ENCODE measurements at places on chromosomes 7 and 10. TPM values are rescaled to one million over a fixed set of nuclear protein-coding genes. Genes with fewer than 3 reads are reported as not detected.

GRCh38 chr10:104316321-104317099 lies 21.8 kb downstream of the ITPRIP start:
- DNase-seq: no peak

DNA sequence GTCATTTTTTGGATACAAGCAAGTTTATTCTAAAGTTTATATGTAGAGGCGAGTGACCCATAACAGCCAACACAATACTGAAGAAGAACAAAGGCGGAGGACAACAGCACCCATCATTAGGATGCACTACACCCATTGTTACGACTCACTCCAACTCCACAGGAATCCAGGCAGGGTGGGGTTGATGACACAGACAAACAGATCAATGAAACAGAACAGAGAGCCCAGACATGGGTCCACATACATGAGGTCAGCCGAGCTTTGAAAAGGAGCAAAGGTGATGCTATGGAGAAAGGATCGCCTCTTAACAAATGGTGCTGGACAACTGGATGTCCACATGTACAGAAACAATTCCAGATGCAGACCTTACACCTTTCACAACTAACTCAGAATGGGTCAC lies 426.4 kb downstream of the PTPRN2 start:
- DNase-seq: no peak

- DNase-seq: peak; percentile 36
Measured at GRCh38 chr10:122446668-122447423, 7.6 kb upstream of the ARMS2 start.

DNA sequence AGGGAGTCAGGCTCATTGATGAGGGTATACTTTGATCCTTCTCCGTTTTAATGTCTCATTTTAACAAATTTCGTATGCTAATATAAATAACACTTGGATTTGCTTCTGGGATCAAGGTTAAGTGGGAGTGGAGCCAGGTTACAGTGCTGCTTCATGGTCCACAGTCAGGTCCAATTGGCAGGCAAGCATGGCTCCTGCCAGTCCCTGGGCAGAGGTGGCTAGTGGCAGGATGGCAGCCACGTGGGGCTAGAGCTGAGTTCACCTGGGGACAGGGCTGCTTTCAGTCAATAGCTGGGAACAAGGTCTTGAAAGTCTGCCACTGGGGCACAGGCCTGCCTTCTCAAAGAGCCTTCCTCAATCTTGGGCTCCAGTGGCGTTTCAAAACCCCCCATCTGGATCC lies 16.0 kb upstream of the VWA2 start:
- no peak for DNase-seq

DNA sequence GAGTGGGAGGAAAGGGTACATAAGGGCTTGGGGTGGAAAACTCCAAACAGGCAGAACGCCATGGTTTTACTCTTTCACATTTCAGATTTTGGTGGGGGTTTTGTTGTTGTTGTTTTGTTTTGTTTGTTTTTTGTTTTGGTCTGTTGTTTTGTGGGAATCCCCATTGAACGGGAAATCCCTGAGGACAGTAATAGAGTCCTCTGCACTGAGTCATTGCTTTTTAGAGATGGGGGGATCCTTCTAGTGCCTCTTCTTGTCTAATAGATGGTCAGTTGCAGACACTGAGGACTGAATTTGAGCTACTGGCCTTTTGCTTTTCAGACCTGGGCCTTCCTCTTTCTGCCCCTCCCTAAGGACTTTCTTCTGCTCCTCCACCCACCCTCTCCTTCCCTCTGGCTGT lies 20.0 kb downstream of the TRPV5 start:
- no peak for DNase-seq

DNA sequence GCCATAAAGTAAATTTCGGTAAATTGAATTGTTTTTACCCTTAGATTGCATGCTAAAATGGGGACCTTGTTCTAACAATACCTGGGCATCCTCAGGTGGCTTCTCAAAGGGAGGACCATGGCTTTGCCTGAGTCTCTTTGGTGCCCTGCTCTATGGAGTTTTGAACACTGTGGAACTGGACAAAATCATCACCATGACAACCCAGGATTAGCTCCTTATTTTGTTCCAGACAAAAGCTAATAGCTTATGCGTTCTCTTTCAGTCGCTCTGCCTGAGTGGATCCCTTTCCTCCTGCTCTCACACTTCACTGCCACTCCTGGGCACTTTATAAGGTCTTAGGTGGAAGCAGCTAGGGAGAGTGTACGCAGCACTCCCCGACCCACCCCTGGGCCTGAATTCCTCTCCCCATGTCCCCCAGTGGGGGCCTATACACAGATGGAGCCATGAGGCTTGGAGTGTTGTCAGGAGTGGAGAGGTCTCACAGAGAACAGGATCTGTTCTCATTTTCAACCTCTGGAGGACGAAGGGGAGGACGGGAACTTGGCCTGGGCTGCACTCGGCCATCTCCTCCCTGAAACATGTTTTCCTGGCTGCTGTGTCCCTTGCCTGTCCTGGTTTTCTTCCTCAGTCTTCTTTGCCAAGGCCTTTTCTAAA lies 19.0 kb downstream of the ADCYAP1R1 start:
- DNase-seq: no peak

DNA sequence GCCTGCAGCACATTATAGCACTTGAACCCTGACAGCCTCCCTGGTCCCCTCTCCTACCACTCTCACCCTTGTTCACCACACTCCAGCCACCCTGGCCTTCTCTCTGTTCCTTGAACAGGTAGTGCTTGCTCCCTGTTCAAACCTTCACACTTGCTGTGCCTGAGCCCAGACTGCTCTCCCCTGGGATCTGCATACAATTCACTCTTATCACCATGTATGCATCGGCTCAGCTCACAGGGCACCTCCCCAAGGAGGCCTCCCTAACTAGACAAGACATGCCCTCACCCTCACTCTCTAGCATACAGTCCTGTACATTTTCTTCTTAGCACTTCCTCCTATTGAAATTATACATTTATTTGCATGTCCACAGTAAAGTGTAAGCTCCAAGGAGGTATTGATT lies 59.3 kb downstream of the FAM13C start:
- no peak for DNase-seq

GRCh38 chr10:63744060-63744941 lies 223.1 kb downstream of the REEP3 start:
- no peak for DNase-seq

- DNase-seq: no peak
Measured at GRCh38 chr10:49292565-49293207, 6.3 kb upstream of the C10orf71 start.

DNA sequence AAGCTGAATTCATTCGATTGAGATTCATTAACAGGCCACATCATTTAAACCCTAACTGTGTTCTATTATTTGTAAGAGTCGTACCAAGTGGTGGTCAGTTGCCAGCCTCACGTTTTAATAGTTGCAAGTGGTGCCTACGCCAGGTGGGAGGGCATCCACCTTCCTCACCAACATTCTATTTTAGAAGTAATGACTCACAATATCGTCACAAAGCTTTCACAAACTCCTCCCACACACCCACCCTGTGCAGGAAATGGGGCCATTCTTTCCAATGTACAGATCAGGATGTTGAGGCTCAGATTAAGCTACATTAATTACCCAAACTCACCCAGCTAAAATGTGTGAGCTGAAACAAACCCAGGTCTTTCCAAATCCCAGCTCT lies 77.3 kb upstream of the SAMD8 start:
- DNase-seq: no peak

DNA sequence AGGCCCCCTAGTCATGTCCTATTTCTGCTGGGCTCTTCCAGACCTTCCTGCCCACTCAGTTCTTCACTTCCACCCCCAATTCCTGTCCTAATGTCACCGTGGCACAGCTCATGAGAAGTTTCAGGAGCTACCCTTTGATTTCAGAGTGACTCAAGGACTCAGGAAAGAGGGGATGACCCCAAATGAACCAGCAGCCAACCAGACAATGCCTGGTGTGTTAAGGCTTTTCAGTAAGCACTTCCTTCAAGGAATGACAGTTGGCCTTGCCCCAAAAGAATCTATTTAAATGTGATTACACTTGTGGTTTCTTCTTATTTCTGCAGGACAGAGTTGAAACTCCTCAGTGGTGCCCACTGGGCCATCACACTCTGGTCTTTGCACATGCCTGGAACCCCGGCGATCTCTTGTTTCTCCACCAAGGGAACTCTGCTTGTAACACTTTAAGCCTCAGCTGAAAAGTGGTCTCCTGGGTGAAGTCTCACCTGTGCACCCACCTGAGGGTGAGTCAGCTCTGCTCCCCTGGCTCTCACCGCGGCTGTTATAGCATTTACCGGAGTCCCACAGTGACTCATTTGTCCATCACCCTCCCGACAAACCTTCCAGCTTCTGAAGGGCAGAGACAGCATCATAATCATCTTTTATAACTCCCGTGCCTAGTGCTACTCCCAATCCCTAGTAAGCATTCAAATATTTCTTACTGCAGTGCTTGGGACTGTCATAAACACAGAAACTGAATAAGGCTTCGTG lies 123.0 kb upstream of the SVIL start:
- no peak for DNase-seq

GRCh38 chr7:41002741-41003610 lies 699.9 kb downstream of the INHBA start:
- DNase-seq: peak; percentile 78

GRCh38 chr10:91409069-91409868 lies 875 bp upstream of the HECTD2 start:
- DNase-seq: peak; percentile 97

DNA sequence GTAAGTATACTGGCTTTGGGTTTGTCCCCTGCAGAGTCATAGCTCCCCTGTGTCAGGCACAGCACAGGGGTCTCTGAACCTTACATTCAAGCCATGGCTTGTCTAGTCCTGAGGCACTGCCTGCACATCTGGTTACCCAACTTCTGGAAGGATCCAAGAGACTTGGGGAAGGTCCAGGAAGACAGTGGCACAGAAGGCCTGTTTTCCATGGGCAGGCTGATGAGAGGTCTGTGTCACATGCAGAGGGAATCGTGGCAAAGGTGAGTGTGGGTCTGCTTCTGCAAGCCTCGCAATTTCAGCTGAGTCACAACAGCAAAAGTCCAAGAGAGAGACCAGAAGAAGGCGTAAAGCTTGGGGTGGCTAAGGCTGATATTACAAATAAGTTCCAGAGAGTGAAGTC lies 28.4 kb upstream of the BMPR1A start:
- no peak for DNase-seq

GRCh38 chr10:96507044-96507443 lies 6.7 kb downstream of the TLL2 start:
- no peak for DNase-seq

GRCh38 chr10:48224979-48225560 lies 49.4 kb downstream of the FRMPD2 start:
- DNase-seq: peak; percentile 12

DNA sequence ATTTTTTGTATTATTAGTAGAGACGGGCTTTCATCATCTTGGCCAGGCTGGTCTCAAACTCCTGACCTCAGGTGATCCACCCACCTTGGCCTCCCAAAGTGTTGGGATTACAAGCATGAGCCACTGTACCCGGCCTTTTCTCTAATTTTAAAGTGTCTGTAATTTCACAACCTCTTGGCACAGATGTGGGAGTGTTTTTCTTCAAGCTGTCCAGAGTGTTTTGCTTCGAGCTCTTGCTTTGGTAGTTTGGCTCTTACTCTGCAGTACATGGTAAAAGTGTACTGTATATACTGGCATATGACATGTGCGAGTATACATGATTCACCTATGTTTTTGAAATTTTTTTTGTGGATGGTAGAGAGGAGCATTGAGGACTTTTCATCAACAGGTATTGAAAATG lies 9.8 kb downstream of the SRGN start:
- DNase-seq: no peak

GRCh38 chr10:118914629-118915028 lies 114.9 kb upstream of the NANOS1 start:
- DNase-seq: no peak

DNA sequence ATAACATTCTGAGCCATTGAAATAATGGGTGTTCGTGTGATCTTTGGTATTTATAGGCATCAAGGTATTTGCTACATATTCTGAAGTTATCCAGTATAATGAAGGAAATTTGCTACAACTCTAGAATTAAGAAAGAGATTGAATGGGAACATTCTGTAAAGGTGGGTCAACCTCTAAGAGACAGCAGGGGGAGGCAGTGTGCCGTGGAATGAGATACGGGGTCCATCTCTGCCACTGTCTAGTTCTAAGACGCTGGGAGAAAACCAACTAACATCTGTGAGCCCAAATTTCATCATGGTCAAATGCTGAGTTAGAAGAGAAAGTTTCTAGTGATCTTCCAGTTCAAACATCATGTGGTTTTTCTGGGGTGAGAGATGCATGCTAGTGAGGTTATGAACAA lies 368.9 kb downstream of the SORCS1 start:
- DNase-seq: no peak

- DNase-seq: no peak
Measured at GRCh38 chr10:19730907-19731217, 85.4 kb upstream of the PLXDC2 start.

GRCh38 chr10:116115036-116115641 lies 157.9 kb downstream of the GFRA1 start:
- no peak for DNase-seq

DNA sequence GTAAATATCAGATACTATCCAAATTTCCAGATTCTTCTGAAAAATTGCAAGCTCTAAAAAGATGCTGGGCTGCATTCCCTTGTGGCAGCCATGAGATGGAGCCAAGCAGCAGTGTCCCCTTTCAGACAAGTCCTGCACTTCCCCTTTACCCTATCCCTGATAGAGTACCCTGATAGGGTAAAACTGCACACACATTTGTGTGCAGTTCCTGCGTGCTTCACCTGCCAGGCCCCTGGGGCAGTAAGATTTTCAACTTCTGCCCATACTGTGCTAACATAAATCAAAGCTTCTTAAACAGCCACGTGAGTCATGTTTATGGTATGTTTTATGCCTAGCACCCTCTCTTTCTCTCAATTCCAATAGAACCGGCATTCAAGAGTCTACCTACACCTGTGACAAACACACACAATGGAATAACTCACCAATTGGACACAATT lies 52.2 kb downstream of the IFIT5 start:
- peak; percentile 28 for DNase-seq

- peak; percentile 17 for DNase-seq
Measured at GRCh38 chr7:77245015-77245755, 45.6 kb upstream of the FGL2 start.

- peak; percentile 4 for DNase-seq
Measured at GRCh38 chr10:25175527-25176420, 973 bp downstream of the GPR158 start.

DNA sequence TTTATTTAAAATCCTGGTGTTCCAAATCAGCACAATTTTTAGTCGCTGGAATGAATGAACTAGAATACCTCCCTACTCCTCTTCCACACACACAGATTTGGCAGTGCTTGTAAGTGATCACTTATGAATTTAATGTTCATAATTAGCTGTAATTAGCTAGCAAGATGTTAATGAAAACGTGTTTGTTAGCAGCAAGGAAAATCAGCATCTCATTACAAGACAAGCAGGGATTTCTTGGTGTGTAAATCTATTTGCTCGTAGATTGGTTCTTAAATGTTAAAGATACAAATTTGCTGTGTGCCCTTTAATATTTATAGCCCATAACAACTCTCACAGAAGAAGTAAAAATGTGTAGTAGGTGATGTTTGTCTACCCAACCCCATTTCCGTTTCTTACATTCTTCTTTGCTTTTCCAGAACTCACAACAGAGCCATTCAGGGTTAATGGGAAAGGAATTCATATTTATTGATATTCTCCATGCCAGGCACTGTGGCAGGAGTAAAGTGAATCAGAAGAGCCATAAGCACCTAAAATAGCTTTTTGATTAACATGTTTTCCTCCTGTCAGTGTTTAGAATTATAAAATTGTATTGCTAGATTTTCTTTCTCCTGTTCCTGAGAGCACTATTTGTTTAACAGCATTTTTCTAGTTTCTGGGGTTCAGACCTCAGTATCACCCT lies 49.6 kb downstream of the SEMA3C start:
- no peak for DNase-seq

- DNase-seq: peak; percentile 49
Measured at GRCh38 chr7:27184337-27185012, 557 bp downstream of the HOXA11 start.

SLC39A12 gene
- under 0.01 TPM for total RNA-seq

CPA1 gene
- not detected for total RNA-seq

AKR1C1 gene
- total RNA-seq: 8.7 TPM

TAS2R5 gene
- 0.22 TPM for total RNA-seq

Measured in lung microvascular endothelial cell (primary cell).